ENCODE measurements at places on chromosomes 6 and 20.

DNA sequence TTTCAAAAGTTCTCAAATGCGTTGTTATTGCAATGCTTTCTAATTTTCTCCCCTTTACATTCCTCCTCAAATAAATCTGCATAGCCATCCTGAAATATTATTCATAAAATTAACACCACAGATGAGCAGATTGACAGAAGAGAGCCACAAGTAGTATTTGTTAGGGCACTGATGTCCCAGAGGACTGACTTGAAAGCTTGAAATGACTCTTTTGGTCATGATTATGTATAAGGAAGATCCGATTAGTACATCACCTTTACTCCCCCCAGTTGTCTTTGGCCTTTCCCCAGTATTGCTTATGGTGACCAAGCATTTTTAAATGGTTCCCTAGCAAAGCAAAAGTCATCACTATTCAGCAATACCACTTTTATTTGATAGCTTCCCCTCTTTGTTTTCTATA, 187.6 kb downstream of the ADAT2 start:
- DNase-seq = no peak

DNA sequence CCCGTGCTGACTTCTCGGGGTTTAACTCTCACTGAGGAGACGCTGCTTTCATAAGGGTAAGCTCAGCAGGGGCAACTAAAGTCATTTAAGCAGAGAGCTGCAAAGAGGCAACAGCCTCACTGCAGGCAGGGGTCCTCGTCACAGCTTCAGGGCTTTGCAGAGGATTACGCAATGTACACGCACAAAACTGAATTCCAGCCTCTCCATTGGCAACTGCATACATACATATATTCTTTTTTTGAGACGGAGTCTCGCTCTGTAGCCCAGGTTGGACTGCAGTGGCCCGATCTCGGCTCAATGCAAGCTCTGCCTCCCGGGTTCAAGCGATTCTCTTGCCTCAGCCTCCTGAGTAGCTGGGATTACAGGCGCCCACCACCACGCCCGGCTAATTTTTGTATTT, 2.4 kb downstream of the GMEB2 start:
- DNase-seq = no peak

GRCh38 chr6:55438203-55438602, 110.9 kb downstream of the GFRAL start:
- DNase-seq = no peak

DNA sequence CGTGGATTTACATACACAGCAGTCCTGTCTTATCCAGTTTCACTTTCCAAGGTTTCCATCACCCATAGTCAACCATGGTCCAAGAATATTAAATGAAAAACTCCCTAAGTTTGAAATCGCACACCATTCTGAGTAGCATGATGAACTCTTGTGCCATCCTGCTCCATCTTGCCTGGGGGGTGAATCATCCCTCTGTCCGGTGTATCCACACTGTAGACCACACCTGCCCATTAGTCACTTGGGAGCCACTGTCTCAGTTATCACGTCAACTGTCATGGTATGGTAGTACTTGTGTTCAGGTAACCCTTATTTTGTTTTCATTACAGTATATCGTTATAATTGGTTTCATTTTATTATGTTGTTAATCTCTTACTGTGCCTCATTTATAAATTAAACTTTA, 38.5 kb downstream of the PTGIS start:
- no peak for DNase-seq

GRCh38 chr6:53694810-53695394, 29.3 kb upstream of the KLHL31 start:
- DNase-seq = no peak

DNA sequence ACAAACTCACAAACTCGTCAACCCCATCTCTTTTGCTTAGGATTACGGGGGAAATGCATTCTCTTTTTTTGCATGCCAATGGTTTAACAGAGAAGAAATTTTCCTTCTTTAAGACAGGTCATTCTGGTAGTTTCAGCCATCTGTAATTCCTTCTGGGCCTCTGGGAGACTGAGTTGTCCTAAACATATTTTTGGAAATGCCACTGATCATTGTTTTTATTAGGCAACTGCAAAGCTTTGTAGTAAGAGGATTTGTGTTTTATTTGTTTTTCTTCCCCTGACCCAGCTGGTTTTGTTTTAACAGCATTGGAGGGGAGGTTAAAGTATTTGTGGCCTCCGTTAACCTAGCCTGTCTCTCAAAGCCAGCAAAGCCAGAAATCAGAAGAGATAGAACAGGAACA, 73.1 kb upstream of the ISM1 start:
- no peak for DNase-seq

DNA sequence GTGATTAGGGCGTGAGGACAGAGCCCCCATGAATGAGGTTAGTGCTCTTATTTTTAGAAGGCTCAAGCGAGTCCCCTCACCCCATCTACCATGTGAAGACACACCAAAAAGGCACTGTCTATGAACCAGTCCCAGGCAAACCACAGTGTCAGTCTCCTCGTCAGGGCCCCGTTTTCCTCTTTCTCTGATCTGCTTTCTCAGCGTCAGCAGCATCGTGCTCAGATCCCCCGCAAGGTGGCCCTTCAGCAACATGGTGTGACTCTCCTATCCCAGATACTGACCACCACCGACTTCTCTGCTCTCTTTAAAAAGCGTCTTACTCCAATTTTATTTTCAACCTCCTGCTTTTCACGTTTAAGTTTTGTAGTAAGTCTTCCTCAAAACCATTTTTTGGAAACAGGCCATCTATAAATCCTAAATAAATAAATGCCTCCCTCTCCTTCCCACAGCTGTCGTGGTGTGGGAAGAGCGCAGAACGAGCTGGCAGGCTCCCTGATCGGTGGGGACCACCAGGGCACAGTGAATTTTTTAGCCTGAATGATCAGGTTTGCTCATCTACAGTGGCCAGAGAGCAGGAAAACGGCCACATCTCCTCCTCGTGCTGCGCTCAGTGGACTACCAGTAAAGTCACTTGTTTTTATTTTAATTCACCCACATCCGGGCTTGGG, 113.1 kb downstream of the BMP7 start:
- no peak for DNase-seq

- peak; percentile 56 for DNase-seq
Measured at GRCh38 chr6:53240761-53241160, 92.1 kb upstream of the GCM1 start.

GRCh38 chr20:54545676-54546358, 70.4 kb downstream of the DOK5 start:
- no peak for DNase-seq

DNA sequence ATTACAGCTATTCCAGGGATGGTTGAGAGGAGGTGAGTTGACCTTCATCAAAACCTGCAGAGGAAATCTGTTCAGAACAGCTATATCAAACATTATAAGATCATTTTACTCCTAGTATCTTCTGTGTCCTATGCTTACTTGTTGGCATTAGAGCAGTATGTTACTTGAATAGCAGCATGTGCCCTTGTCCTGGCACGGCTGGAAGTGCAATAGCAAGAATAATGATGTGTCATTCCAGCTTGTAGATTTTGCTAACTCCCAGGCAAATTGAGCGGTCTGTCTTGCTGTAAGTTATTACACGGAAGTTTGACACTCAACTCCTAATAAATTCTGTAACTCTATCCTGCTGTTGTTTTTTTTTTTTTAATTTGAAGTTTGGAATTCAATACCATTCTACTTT, 385.5 kb downstream of the TENT5A start:
- no peak for DNase-seq

- DNase-seq = no peak
Measured at GRCh38 chr6:118680452-118681095, 29.2 kb upstream of the CEP85L start.

DNA sequence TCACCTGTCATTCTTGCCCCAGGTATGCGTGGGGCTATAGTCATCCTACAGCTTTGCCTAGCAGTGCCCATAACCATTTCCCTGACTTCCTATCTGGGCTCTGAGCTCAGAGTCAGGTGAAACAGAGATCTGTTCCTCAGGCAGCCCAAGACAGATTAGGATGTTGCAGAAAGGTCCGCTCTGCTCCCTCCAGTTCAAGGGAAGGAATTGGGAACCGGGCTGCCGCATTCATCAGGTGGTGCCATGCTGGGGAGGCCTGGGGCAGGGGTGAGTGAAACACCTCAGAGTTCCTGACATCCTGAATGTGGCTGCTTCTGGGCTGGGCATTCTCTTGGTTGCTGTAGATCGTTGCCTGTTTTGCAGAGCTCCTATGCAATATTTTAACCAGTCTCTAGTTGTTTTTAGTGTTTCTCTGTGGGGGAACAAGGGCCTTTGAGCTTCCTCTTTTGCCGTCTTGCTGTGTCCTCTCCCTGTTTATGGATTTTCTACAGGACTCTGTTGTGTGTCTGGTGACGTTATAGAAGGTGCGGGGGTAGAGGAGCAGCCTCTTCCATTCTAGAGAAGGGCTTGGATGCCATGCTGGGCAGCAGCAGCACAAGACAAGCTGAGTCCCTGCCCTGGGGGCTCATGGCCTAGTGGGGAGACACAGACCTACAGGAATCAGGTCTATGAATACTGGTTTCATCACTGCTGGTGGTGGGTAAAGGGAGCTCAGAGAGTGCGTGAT, 9.2 kb downstream of the ENTPD6 start:
- DNase-seq = peak; percentile 58

DNA sequence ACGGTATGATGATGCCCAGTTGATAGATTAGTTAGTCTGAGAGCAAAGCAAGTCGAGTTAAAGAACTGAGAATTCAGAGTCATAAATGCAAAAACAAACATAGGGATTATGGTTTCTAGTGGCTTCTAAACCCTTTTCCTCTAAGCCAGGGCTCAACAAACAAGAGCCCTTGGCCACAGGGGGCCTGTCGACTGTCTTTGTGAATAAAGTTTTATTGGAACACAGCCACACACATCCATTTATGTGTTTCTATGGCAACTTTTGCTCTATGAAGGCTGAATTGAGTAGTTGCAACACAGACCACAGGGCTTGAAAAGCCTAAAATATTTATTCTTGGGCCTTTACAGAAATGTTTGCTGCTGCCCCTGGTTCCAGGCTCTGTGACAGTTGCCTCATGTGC, 76.2 kb downstream of the SLC24A3 start:
- no peak for DNase-seq

DNA sequence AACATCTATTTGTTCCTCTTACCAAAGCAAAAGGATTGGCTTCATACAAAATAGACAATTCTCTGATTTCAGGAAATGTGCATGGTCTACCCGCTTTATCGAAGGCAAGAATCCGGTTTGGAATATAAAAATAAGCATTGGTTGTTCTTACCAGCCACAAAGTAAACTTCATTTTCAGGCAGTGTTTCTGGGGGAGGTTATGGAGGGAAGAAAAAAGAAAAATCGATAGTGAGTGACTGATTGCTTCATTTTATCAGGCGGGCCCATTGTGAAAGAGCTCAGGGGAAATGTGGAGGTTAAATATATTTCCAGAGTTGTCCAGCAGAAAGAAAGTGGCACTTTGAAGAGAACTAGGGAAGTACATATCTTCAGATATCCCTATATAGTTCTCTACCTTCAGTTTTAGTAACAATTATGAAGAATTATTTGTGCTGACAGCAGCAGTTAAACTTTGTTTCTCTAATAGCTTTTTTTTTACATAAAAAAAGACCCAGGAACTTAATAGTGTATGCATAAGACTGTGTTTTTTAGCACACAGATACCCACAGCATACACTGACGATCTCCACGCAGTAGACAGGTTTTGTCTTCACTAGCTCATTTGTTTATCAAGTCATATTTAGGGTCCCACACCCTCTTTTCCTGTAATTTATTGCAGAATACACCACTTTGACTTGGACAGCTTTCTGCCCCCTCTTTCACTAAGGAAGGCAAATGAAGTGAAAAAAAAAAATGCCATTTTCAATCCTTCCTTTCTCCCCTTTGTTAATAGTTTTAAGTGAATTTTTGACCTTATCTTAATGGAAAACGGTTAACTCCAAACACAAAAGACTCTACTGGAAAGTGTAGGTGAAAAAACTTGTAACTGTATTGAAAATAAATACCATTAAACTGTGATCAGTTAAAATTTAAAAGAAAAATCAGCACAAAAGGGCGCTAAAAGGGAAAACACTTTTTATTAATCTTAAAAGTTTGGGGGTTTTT, 2.9 kb downstream of the POU3F2 start:
- DNase-seq = no peak

DNA sequence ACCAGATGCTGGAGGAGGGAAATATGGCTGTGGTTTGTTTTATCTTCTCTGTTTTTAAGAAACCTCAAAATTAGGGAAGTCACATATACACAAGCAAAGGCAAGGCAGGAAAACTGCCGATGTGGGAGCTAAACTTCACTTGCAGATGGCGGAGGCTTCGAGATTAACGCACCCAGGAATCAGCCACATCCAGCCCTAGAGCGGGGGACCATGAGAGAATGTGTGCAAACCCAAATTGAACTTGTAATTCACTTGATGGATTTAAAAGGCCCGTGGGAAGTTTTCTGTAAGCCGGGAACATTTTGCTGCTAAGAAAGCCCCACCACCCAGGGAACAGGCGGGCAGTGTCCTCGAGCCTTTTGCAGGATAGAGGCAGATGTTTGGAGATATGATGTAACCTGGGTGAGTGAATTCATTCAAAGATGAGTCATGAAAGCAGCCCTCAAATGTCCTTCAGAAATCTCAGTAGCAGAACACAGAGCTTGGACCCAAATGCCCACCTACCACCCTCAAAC, 39.9 kb downstream of the PREX1 start:
- peak; percentile 67 for DNase-seq

DNA sequence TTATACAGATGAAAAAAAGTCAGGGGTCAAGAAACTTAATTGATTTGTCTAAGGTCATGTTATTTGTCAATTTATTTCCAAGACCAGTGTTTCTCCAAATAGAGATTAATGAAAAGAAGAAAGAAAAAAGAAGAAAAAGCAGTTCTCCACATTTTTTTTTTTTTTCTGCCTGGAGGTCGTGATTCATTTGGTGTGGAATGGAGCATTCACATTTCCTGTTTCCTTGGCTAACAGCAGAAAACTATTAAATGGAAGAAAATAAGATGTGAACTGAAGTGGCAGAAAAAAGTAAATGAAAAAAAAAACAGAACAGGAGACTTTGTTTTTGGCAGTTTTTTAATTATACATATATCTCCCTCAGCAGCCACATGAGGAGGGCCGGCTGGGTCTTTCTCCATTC, 470.8 kb upstream of the ZNF337 start:
- no peak for DNase-seq

- no peak for DNase-seq
Measured at GRCh38 chr6:129297592-129297991, 412.4 kb downstream of the ARHGAP18 start.

DNA sequence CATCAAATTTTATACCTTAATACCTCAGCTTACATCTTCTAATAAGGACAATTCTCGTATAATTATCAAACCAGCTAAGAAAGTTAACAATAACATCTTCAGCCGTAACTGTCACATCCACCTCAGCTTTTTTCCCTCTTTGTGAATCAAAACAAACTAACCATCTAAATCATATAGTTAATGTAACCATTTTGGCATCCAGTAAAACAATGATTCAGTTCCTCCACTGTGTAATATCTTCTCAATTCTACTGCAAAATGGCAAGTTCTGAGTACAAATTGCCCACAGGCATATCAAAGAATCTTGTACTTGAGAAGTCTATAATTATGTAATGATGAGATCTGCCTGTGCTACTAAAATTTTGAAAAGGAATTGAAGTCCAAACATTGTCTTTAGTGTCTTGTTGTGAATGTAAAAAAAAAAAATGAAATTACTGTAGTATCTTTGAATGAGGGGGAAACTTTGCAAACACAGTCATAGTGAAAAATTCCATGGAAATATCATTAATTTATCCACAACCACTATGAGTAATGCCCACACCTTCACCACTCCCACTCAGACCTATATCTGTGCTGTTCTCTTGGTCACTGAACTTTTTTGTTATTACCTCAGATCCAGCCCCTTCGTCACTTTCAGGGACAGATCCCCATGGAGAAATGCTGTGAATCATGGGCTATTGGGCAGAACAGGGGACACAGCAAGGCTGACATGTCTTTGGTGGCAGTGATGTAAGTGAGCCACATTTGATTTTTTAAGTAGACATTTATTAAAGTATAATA, 178.6 kb upstream of the RAB32 start:
- DNase-seq = no peak

GRCh38 chr6:140821196-140821595, 1311.5 kb upstream of the GJE1 start:
- no peak for DNase-seq
